Skin of body (tissue), 3 donors: ENCODE measurements at places on chromosomes 12 and 14. TPM values are rescaled to one million over a fixed set of nuclear protein-coding genes. Genes with fewer than 3 reads are reported as not detected.
A peak's percentile ranks its signal among the peaks of the same experiment; 100 is the strongest.

The MYF6 gene
- 9.8 TPM for total RNA-seq

The TPCN1 gene
- 19.0 TPM for total RNA-seq

The SMOC1 gene
- 5.9 TPM for total RNA-seq

The MAP3K9 gene
- total RNA-seq: 6.9 TPM

The MLH3 gene
- 44.0 TPM for total RNA-seq

The TTC9 gene
- 2.3 TPM for total RNA-seq

The KRT1 gene
- total RNA-seq: 791 TPM

The IRAK3 gene
- 14.6 TPM for total RNA-seq

The FAM181A gene
- not detected for total RNA-seq

The ADAMTS20 gene
- total RNA-seq: 0.10 TPM

The PAPLN gene
- total RNA-seq: 10.9 TPM

DNA sequence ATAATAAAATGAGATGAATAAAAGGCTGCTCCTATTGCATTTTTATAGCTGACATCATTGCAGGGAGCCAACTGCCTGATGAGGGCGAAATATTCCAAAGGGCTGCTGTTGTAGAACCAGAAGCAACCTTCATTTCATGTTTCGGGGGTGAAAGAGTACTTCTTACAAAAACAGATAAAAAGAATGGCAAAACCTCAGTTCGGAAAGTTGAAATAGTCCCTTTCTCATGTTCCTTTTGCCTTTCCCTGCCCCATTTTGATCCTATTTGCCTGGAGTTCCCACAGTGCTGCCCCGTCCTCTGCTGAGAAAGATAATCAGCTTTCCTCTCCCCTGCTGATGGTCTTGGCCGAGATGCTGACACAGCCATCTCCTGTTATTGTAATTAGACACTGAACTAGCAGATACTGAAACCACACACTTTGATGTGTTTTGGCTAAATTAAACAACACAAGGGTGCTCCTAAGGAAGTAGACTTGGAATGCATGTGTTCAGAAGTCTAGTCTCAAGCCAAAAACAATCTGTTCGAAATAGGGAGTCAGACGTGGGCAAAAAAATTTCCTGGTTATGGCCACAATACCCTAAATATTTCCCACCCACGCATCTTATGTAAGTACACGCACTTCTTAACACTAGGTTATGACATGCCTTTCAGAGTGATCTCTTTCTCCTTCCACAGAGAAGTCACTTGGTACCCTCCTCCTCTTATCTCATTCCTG, 117.2 kb downstream of the PPM1H start:
- no peak for DNase-seq

DNA sequence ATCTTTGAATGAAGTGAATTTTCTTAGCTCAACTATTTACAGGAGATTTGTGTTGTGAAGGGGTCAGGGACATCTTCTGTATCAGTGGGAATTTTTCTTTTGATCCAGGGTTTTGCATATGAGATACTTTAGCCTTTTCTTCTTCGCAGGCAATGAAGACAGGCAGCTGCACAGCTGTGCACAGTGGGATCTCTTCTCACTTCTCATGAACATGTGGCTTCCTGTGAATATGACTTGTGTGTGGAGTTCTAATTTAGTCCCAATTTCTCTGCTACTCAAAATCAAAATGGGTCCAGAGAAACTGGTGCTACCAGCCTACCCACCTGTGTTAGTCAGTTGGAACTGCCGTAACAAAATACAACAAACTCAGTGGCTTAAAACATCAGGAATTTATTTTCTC, 37.8 kb downstream of the ARF6 start:
- no peak for DNase-seq

DNA sequence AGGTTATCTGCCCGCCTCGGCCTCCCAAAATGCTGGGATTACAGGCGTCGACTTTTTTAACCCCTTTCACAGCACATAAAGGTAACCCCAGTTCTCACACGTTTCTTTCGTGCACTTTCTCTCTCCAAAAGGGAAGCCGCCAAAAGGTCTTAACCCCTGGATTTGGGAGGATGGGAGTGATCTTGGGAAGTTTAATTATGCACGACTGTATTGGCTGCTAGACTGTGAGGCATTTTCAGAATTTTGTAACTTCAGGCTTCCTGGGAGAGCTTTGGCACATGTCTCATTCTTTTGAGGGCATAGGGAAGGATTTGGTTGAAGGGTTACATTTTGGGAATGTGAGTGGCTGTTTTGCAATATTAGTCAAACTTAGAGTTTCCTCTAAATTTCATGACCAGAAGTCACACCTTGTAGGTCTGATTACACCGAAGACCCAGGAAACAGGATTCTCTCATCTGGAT, 1.4 kb upstream of the SMARCC2 start:
- DNase-seq: no peak

GRCh38 chr14:61925043-61925442, 162.8 kb downstream of the SNAPC1 start:
- DNase-seq: no peak

GRCh38 chr14:36524874-36525745, 5.1 kb upstream of the NKX2-1 start:
- DNase-seq: no peak

DNA sequence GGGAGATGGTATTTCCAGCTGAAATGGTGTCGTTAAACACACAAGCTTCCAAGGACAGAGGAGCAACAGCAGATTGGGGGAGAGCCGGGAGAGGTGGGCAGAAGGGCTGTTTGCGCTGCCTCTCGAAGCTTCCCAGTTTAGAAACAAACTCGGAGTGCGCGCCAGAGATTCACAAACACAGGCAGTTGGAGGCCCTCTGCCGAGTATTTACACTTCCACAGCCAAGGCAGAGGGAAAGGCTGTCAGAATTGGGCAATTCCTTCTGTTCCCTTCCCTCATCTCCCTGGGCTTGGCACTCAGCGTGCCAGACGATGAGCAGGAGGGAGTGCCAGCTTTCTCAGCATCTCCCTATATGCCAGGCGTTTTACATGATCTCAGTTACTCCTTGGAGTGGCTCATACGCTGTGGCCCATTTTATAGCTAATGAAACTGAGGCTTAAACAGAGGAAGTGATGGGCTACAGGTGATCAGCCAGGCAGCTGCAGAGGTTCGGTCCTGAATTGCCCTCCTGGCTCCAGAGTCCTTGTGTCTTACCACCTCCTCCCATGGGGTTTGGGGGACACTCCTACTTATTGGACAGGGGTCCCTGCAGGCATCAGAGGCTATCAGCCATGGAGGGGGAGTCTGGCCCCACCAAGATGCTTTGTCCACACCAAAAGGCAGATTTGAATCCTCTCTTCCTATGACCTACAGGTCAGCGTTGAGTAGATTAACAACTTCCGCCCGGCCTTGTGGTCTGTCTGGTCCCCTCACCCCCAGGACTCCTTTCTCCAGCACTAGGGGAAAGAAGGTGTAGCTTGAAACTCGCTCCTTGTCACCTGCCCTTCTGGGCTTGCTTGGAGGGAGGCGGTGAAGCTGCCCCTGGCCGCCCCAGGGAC, 3.1 kb downstream of the FAM222A start:
- DNase-seq: no peak

- no peak for DNase-seq
Observed at GRCh38 chr14:64234877-64235651, 59.1 kb downstream of the ESR2 start.

GRCh38 chr12:107597695-107598410, 87.7 kb upstream of the PWP1 start:
- DNase-seq: no peak

DNA sequence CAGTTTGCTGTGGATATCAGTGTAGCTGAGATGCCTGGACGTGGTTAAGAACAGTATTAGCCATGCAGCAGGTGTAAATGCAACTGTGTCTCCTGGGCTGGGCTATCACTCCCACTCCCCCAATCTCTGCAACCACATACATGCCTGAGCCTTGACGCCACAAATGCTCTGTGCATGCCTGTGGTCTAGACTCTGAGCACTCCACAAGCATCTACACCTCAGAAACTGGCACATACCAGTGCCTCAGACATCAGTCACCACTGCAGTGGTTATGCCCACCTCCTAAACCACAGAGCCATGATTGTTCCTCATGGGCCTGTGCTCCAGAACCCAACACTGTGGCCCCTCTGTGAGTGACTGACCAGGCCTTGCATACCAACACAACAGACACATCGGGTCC, 226.8 kb upstream of the ALG10 start:
- no peak for DNase-seq

- no peak for DNase-seq
Observed at GRCh38 chr12:27807063-27807703, 27.1 kb upstream of the MANSC4 start.

- no peak for DNase-seq
Observed at GRCh38 chr14:54189333-54189732, 207.5 kb upstream of the CDKN3 start.

GRCh38 chr14:37583358-37584210, 11.5 kb downstream of the FOXA1 start:
- no peak for DNase-seq

GRCh38 chr14:89078021-89078795, 253.8 kb downstream of the TTC8 start:
- DNase-seq: peak; percentile 25

DNA sequence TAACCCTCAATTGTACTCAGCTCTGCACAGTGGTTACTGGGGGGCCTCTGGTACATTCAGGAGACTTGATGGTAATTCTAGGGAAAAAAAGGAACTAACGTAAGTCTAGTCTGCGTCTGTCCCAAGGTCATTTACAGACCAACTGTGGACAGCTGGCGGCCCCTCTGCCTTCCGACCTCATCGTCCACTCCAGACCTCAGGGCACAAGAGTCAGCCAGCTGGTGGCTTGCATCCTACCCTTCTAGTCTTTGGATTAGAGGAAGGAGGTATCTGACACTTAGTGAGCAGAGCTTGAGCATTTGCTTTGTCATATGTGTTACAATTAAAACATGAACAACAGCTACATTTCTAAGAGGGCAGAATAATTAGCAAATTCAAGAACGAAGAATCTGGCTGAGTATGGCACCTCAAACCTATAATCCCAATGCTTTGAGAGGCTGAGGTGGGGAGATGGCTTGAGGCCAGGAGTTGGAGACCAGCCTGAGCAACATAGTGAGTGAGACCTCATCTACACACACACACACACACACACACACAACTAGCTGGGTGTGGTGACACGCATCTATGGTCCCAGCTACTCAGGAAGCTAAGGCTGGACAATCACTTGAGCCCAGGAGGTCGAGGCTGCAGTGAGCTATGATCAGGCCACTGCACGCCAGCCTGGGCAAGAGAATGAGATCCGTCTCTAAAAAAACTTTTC, 36.5 kb downstream of the SSH1 start:
- no peak for DNase-seq

DNA sequence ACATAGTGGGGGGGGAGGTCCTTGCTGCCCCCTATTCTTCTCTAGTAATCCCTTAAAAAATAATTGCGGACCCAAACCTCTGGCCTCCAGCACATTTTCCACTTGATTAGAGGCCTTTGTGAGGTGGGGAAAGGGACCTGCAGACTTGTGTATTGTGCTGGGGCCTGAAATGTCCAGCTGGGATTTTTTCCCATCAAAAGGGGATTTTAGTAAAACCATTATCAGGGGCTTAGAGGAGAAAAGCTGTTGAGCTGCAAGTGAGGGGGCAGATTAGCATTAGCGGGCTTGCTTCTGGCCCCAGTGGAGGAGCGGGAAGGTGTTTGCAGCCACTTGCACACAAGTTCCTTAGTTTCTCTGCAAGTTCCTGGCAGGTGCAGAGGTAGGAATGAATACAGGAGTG, 13.9 kb downstream of the FBXL14 start:
- DNase-seq: no peak

DNA sequence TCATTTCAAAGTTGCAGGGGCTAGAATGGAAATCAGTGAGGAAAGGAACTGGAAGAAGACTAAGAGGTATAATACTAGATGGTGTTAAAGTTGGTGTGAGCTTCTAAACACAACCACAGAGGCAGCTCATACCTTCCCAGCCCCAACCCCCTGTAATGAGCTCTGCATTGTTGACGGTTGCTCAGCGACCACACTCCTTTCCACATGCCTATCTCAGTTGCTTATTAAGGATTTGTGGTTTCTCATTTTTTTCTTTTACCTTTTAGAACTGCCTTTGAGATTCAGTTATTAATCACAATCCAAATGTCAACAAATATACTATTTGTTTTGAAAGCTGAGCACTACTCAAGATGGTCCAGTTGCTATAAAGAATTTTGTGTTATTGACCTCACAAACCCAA, 62.1 kb upstream of the KIF21A start:
- DNase-seq: no peak

GRCh38 chr12:108772247-108772646, 40.9 kb upstream of the CORO1C start:
- no peak for DNase-seq

- no peak for DNase-seq
Observed at GRCh38 chr14:70643967-70644366, 2.3 kb downstream of the TTC9 start.

DNA sequence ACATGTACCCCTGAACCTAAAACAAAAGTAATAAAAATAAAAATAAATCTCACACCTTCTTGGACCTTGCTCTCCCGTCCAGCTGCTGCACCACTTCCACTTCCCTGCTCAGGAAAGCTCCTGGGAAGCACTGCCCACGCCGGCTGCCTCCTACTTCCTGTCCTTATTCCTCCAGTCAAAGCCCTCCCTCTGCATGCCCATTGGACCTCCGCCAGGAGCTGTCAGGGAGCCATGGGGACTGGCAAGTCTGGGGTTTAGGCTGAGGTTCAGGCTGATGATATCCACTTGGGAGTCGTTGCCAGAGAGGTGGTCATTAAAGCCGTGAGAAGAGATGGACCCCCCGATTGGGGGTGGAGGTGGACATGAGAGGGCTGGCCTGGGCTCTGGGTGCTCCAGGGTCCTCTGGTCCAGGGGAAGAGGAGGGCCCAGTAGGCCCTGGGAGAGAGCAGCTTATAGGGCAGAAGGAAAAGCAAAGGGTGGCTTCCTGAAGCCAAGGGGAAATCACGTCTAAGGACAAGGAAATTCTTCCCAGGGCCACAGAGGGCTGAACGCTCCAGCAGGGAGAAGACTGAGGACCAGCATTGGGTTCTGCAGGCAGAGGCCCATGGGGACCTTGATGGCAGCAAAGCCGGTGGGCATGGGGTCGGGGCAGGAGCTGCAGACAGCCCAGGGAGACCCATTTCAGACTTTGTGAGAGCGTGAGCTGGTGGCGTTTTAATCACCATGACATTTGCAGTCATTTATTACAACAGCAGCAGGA, 78.7 kb downstream of the FZD10 start:
- no peak for DNase-seq

DNA sequence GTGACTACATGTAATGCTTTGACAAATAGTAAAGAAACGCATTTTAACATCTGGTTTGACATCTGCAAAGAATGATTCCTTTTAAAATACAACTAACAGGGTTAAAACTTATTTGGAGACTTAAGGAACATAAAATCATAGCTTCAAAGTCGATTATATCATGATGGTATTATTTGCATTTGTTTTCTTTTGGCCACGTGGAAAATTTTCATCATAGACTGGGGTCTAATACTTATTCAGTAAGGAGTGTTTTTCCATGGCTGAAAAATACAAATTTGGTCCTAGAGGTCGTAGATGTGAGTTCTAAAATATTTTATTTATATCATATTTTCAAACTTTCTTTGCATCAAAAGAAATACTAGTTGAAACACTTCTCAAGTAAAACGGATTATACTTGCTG, 31.5 kb upstream of the LMNTD1 start:
- peak; percentile 71 for DNase-seq
